Suppressor macrophage treated with lipopolysaccharide for 1 hour (primary cell): ENCODE measurements at places on chromosomes 7 and 10.

DNA sequence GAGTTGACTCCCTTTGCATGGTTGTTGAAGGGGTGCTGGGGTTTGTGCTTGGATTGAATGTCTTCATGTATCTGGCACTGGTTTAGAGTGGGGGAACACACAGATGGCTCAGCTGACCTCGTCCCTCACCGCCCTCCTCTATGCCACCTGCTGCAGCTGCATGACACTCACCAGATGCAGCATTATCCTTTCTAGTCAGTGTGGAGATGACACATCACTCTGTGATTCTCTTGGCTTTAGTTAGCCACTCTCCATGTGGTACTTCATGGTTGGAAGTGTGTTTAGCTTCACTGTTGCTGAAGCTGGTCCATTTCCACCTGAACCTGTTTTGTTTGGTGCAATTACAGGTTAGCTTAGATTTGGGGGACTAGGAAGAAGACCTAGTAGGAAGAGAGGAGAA lies 56.3 kb upstream of the BMPER start:
- DNase-seq, result no peak

DNA sequence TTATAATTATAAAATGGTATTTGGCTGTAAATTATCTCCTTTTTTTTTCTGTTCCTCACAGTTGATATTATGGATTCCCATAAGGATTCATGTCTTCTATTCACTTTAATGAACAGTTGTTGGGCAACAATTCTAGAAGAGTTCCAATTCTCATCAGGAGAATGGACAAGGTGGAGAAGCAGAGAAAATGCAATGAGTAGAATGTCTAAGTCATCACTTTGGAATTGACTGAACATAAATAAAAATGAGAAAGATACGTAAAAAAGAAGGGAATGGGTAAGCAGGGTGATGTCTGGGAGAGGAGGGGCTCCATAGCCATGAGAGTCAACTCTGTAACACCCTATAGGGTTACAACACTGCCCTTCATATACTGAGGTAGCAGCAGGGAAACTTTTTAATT lies 1.8 kb upstream of the CAV2 start:
- no peak for DNase-seq

GRCh38 chr7:104231054-104232046 lies 23.5 kb upstream of the ORC5 start:
- DNase-seq, result peak; percentile 62

DNA sequence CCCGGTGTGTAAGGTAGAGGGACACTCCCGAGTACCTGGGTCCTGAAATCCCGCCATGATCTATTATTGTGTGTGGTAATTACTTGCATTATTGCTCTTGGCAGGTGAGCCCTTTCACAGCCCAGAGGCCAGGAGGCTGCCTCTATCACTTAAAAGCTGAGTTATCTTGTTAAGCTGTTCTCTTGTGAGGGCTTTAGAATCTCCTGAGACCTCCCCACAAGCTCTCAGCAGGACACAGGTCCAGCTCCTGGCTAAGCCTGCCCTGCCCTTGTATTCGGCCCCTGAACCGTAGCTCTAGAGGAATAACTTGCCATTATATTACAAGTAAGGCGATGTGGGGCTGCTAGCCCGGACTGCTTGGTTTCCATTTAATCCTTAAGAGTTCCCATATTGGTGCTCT lies 13.9 kb downstream of the SND1 start:
- DNase-seq, result no peak

GRCh38 chr10:103445767-103446567 lies 6.2 kb downstream of the CALHM2 start:
- peak; percentile 55 for DNase-seq

GRCh38 chr7:53062796-53063195 lies 27.4 kb downstream of the POM121L12 start:
- DNase-seq, result no peak

- no peak for DNase-seq
Observed at GRCh38 chr7:111998326-111998725, 207.9 kb downstream of the DOCK4 start.

- DNase-seq, result peak; percentile 98
Observed at GRCh38 chr7:32495298-32496051, at the start of gene AVL9. Gene AVL9, plus strand, starts transcription at chr7:32495489. Its CDS starts 221 bp downstream, at chr7:32495710.

GRCh38 chr10:122237331-122237990 lies 33.6 kb upstream of the BTBD16 start:
- DNase-seq, result no peak

GRCh38 chr10:87974769-87975168 lies 111.3 kb downstream of the PTEN start:
- no peak for DNase-seq

- no peak for DNase-seq
Observed at GRCh38 chr7:1688542-1688941, 18.5 kb downstream of the ELFN1 start.

DNA sequence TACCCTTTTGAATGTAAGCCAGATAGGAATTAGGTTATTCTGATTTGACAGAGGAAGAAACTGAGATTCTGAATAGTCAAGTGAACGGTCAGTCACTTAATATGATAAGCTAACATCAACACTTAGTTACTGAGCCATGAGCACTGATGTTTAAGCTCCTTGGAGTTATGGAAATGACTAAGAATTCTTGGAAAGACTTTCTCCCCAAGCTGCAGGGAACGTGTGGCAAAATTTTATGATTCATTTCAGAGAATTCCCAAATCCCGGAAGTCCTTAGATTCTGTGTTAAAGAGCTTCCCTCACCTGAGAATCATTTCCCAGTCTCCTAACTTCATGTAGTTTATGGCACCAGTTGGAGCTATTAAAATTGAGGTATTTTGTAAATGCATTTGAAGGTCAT lies 330.9 kb downstream of the XPNPEP1 start:
- no peak for DNase-seq

- peak; percentile 68 for DNase-seq
Observed at GRCh38 chr10:29344073-29344820, 55.4 kb downstream of the LYZL1 start.

GRCh38 chr7:143388491-143389101 lies 7.5 kb downstream of the ZYX start:
- no peak for DNase-seq

DNA sequence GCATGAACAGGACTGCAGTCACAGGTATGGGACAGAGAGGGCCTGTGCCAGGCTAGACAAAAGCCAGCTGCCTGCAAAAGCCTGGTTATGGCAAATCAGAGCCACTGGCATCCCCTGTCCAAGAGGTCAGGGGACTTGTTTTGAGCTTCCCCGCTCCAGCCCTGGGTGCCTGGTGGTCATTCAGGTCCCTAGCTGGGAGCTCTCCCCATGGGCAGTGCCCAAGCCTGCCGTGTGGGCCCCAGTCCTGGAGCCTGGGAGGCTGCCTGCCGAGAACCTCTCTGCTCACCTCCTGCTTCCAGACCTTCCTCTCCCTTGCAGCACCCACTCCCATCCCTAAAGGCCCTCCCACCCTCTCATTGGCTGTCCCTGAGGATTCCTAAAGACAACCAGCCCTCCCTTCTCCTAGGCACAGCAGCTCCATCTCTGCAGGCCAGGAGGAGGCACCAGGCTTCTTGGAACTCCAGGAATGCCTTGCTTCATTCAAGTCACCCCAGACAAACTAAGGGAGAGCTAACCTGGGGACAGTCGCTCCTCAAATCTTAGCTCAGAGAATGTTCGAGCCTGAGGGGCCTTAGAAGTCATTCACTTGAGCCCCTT lies 150.6 kb downstream of the C10orf105 start:
- no peak for DNase-seq

GRCh38 chr7:71454981-71455380 lies 323.0 kb downstream of the GALNT17 start:
- DNase-seq, result no peak

GRCh38 chr10:20535897-20536881 lies 360.9 kb downstream of the NEBL start:
- no peak for DNase-seq

- DNase-seq, result no peak
Observed at GRCh38 chr7:77308792-77309191, 107.4 kb downstream of the GSAP start.

- no peak for DNase-seq
Observed at GRCh38 chr10:114953047-114953446, 15.1 kb downstream of the TRUB1 start.

DNA sequence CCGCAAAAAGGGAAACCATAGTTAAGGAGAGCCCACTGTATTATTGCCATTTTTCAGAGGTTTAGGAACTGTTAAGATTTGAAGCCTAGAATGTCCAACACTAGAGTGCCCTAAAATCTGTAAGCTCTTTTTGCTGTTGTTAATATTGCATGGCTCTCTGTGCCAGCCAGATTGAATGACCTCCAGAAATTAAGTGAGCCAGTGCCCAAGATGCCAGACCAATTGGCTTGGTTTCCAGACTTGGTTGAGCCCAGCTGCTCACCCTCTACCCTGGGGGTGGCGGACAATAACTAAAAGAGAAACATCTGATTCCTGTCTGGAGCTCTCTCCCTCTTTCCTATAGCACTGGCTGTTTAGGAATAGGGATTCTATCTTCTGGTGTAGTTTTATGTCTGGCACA lies 340.1 kb downstream of the PHF14 start:
- DNase-seq, result no peak

- DNase-seq, result no peak
Observed at GRCh38 chr10:110244550-110244949, 37.1 kb downstream of the MXI1 start.

- DNase-seq, result no peak
Observed at GRCh38 chr10:75803816-75804552, 372.6 kb downstream of the LRMDA start.

GRCh38 chr7:1696671-1697498 lies 26.8 kb downstream of the ELFN1 start:
- DNase-seq, result no peak

DNA sequence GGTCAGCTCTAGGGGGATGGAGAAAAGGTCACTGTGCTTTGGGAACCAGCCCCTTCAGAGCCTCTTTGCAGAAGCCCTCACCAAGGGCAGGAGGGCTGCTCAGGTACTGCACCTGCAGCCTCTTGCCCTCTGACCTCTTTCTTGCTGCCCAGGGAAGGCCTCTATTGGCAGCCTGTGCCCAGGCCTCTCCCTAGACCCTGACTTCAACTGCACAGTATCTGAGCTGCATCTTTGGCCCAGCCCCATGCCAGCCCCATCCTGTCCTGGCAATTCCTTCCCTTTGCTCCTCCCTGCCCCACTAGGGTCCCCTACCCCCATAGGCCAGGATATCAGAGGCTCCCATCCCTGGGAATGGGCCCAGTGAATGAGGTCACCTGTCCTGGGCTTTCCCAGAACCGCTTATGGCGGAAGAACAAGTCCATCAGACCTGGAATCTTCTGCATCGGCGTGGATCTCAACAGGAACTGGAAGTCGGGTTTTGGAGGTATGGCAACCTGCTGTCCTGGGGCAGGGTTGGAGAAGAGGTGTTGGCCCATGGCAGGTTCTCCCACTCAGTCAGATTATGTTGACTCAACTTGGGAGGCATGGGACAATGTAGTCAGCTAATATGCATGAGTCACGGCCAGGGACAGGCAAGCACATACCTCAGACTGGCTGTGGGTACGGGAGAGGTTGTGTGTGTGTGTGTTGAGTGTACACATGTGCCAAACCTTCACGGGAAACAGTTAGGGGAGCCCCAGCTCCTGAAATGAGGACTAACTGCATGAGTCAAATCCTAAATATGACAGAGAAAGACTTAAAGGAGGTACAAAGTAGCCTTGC lies 17.1 kb upstream of the CPA1 start:
- peak; percentile 36 for DNase-seq

- no peak for DNase-seq
Observed at GRCh38 chr7:75579899-75580298, 87.8 kb downstream of the SPDYE5 start.

DNA sequence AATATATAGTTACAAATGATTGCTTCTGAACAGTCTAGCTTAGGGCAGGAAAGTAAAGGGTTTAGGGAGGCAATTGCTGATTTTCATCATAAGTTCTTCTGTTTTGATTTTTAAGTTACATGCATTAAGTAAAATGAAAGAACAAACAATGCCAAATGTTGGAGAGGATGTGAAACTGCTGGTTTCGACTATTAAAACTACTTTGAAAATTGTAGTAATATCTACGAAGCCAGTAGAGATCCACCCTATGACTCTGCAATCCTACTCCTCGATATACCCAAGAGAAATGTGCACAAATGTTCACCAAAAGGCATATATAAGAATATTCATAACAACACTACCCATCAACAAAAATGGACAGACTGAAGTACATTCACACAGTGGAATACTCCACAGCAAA lies 24.3 kb downstream of the PDZD8 start:
- peak; percentile 36 for DNase-seq

- peak; percentile 59 for DNase-seq
Observed at GRCh38 chr10:72935361-72935760, 19.2 kb downstream of the PLA2G12B start.

DNA sequence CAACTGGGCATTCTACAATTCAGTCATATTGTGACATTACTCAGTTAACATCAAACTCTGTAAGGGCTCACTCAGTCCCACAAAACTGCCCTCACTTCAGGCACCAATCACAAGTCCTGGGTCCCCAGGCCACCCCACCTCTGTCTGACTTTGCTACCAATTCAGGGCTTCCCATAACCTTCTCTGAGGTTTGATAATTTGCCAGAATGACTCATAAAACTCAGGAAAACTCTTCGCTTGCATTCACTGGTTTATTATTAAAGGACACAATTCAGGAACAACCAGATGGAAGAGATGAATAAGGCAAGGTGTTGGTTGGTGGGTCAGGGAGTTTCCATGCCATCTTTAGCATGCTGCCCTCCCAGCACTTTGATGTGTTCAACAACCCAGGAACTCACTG lies 41.3 kb downstream of the AVL9 start:
- no peak for DNase-seq

GRCh38 chr7:18278316-18278715 lies 217.2 kb upstream of the HDAC9 start:
- DNase-seq, result no peak

DNA sequence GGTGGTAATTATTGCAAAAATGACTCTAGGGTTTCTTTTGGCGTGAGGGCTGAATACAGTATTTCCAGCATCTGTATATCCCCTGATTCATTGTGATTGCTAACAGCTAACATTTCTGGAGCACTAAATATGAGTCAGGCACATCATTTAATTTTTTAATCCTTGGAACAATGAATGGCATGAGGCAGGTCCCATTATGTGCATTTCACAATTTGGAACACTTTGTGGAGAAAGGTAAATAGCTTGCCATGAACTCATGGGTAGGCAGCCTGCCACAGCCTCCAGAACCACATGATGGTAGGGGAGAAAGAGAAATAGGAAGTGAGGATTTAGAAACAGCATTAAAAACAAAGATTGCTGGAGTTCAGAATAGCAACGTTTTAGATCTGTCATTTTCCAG lies 1.7 kb downstream of the NPTX2 start:
- DNase-seq, result peak; percentile 17

DNA sequence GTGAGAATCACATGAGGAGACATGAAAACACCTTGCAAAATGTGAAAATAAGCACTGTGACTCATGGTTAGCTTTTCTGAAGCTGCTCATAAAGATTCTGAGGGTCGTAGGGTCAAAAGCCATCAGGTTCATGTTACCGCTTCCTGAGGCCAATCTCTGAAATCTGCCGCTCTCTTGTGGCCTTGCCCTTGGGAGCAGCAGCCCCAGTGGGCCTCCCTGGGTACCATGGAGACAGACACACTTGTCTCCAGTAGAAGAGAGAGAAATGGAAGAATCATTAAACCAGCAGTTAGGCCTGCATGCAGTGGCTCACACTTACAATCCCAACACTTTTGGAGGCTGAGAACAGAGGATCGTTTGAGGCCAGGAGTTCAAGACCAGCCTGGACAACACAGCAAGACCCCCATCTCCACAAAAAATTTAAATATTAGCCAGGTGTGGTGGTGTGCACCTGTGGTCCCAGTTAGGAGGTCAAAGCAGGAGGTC lies 42.8 kb downstream of the NIPSNAP2 start:
- DNase-seq, result no peak

GRCh38 chr7:80279760-80280159 lies 145.1 kb downstream of the GNAI1 start:
- DNase-seq, result no peak

- DNase-seq, result no peak
Observed at GRCh38 chr10:105605104-105605503, 964.0 kb downstream of the SORCS3 start.
